PC-9 (cell line): ENCODE measurements at places on chromosomes 3 and 15.

- no peak for DNase-seq
Measured at GRCh38 chr3:106809623-106810299, 567.5 kb upstream of the CCDC54 start.

- no peak for DNase-seq
Measured at GRCh38 chr15:84835661-84836337, 18.6 kb downstream of the ALPK3 start.

GRCh38 chr3:194286375-194287146 is 64.6 kb downstream of the CPN2 start:
- DNase-seq = no peak

DNA sequence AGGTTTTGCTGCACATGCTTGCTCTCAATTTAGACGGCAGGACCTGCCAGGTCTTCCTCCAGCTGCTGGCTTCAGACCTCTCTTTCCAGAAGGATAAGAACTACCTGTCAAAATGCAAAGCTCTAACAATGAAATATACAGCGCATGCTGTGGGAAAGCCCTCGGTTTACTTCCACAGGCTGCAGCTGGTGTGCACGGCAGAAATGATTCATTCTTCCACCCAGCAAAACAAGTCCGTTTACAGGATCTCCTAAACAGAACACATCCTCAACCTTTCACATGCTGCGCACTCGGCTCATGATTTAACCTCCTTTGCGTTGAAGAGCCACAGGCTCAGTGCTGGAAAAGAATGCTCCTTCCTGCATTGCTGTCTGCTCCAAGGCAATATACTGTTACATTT is 92.4 kb upstream of the WNT5A start:
- DNase-seq = no peak

DNA sequence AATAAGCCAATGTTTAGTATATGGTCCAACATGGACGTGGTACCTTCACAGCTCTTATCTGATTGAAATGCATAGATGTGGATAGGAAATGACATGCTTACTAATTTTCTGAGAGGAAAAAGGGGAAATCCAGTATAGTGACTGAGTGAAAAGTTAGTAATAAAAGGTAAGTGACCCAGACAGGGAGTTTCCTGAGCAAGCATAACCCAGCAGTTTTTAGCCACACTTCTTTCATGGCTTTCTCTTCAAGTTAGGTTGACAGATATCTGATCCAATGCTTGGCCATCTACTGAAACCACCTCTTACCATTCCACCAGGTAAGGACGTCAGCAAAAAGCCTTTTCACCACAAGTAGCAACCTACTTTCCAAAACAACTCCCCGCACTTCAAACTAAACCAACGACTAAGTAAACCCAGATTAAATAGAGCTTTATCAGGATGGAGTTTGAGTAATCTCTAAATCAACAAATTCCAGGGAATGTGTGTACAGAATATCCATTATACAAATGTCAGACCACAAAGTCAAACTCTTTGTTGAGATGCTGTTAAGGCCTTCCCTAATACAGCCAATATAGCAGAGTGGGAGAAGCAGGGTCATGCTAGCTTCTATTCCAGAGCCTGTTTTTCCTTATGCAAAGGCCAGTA is 329.7 kb downstream of the RORA start:
- no peak for DNase-seq

DNA sequence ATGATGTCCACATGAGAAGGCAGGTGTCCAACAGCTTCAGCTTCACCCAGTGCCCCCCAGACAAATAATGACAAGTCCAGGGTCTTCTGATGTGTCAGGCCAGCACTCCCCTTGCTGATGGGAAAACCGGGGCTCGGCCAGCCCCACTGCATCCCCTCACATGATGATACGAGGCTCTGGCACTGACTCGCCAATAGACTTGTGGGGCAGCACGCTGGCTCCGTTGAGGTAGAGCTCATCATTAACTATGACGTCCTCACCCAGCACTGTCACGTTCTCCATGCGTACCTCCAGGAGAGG is 2.1 kb upstream of the AMIGO3 start:
- no peak for DNase-seq

GRCh38 chr3:60434950-60435349 is 816.3 kb downstream of the FHIT start:
- no peak for DNase-seq

- DNase-seq = no peak
Measured at GRCh38 chr3:104819333-104819732, 547.4 kb upstream of the ALCAM start.

- no peak for DNase-seq
Measured at GRCh38 chr3:118151164-118151563, 883.5 kb downstream of the IGSF11 start.

DNA sequence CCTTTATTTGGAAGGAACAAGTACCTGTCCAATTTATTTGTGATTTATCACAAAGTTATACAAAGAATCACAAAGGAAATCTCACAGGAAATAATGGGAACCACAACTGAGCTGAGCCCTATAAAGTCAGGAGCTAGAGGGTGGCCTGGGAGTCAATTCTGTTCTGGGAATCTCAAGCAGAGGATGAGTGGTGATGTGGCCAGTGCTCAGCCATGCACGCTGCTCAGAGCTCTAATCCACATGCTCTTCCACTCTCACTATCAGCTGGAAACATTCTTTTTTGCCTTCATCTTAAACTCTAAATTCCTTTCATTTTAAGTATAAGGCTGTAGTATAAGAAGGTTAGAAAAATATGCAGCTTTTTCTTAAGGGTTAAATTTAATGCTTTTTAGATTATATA is 36.6 kb downstream of the UACA start:
- DNase-seq = no peak

DNA sequence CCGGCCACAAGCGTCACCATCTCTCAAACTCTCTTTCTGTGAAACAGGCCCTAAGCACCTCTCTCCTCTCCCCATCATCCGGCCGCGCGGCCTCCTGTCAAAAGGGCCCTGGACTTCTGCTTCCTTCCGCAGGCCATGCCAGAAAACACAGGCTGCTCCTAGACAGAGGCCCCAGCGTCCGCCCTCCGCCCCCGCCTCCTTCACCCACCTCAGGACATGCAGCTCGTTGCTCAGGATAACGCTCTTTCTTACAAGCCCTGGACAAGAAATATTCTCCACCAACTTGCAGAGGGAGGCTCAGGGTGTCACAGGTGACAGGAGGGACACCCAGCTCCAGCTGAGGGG is 212.0 kb downstream of the XXYLT1 start:
- no peak for DNase-seq

DNA sequence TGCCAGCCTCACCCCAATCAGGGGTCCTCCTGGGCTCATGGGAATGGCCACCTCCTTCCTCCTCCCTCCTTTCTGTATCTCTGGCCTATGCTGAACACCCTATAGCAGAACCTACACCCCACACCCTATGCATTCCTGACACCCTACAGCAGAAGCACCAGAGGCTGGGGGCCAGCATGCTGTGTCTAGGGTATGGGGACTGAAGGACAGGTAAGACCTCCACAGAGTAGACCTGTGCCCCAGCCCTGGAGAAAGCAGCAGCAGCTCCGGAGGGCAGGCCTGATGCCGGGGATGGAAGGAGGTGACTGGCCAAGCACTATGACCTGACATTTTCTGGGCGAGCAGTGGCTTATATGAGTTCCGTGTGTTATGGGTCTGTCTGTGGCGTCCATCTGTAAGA is 66.9 kb downstream of the TLE3 start:
- no peak for DNase-seq

DNA sequence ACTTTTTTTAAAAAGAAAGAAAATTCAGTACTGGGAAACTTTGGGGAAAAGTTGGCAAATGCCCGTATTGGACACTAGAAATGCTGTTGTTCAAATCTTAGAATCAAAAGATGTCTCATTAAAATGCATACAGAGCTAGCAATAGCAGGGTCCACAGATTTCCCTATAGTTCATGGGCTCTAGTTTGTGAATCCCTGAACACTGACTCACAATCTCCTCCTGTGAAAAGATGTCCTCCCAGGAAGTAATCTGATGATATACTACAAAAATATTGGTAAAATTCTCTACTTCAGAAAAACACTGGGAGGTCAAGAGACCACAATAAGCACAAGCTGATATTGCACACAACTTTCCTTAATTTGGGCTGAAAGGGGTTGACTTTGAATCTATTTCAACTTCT is 568.4 kb upstream of the ZNF385D start:
- no peak for DNase-seq

GRCh38 chr3:57048728-57049127 is 11.7 kb upstream of the SPATA12 start:
- no peak for DNase-seq
